Stimulated activated CD8-positive, alpha-beta memory T cell treated with anti-CD3 and anti-CD28 coated beads, Interleukin-2, amount 100 ng/mL, for 1 hour (primary cell): ENCODE measurements at places on chromosomes 2 and 18.

GRCh38 chr2:95388856-95389244 is 13.7 kb upstream of the FAHD2A start:
- DNase-seq: no peak

DNA sequence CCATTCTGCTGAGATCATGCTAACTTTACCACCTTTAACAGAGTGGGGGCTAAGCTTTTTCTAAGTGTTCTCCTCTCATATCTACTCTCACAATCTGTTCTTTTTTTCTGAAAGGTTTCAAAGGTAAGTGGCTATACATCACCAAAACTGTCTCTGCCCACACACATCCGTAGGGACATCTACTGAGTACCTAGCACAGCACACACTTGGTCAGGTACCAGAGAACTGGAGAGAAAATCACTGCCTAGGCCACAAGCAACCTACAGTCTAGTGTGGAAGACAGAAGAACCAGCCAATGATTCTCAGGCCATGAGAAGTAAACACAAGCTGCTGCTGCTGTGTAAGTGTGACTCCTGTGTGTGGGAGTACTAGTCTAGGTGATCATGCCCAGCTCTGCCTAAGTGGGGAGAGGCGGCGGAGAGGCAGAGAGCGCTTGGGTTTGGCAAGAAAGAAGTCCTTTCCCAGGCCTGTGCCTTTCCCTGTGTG is 176.1 kb upstream of the ZFP36L2 start:
- DNase-seq: no peak

DNA sequence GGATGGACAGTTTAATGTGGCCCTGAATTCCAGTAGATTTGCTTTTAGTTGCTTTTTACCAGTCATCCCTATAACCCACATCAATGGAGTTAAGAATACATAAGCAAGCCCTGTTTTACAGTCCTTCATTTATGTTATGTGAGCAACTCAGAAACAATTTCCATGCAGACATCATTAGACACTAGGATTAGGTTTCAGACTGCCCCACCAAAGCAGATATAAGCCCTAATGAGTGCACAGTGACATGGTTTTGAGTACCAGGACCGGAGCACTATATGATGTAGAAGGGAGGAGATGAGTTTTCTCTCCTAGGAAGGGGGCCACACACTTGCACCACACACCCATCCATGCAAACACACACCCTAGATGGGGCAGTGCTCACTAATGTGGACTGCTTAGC is 15.5 kb downstream of the KCNS3 start:
- DNase-seq: no peak

DNA sequence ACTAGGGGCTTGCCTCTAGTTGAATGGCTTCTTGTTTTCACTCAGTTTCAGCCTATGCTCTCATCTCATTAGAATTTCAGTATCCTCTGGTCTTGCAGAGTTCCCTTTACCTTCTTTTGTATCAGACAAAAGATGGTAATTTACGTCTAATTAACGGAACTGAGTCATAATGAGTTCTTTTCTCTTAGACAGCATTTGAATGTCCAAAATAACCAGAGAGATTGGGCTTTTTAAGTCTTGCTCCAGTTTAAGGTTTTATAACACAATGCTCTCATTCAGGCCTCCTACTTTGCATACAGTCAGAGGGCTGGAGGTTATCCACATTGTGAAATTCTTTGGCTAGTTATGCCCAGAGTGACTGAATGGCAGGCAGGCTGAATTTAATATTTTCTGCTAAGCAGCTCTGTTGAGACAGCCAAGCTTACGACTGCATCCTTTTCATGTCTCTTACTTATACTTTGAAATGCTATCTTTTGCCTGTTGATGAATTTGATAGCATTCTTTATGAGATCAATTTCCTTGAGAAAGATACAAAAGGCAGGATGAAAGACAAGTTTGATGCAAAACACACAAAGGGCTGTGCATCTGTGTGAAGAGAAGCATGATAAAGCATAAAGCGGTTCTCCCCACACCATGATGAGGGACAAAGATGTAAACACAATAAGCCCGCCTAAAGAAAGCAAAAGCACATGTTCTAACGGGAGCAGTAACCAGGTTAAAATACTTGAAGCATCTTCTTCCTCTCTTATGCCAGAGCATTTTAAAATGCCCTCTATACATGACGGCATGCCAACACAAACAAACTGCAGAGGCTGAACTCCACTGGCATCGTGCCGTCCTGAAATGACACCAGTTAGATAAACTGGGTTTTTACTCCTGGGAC is 90.0 kb downstream of the CDH2 start:
- no peak for DNase-seq

- no peak for DNase-seq
These were observed 7.0 kb downstream of the SLC35F6 start for GRCh38 chr2:26770986-26771586.

- no peak for DNase-seq
These were observed 129.8 kb downstream of the CTIF start for GRCh38 chr18:48668466-48669179.

DNA sequence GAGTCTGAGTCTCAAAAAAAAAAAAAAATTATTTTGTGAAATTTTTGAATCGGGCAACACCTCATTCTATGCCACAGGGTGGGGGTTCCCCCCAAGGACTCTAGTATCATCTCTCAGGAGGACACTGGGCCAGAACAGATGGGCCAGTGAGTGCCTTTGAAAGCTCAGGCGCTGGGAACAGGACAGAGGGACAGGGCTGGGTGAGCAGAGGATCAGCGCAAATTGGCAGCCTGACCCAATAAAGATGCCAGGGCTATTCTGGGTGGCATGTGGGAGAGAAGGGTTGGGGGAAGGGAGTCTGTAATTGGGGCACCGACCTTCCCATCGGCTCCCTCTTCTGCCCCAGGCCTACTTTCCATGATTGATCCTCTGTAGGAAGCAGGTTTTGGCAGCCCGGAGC is 44.0 kb downstream of the KIF3C start:
- no peak for DNase-seq

GRCh38 chr2:145789636-145790035 is 1269.7 kb upstream of the ZEB2 start:
- DNase-seq: no peak

DNA sequence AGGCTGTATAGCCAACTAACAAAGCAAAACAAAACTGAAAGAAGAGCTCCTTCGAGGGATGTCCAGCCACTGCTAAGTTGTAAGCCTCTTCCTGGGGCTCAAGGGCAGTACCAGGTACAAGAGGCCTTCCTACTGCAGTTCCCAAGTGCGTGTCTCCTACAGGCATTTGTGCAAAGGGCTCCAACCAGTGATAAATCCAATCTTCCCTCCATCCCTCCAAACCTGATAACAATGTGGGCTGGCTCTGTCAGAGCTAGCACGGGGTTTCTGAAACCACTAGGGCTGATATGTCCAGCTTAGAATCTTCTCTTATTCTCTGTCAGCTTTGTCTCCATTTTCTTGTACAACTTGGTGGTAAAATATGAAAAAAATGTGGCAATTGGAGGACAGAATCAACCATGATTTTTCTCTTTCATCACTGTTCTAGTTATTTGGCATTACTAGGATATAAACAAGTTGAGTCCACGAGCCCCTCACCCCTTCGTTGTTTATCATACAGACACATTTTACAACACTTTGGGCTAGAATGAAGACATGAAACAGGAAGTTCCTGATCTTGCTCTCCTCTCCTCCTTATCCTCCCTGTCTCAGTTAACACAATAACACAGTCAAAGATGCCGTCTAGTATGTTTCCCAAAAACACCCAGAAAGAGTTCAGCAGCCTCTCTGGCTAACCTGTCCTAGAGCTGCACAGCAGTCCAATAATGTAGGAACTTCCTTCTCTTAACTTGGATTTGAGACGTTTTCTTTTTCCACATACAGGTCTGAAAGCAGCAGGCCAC is 35.4 kb upstream of the WIPF1 start:
- no peak for DNase-seq

DNA sequence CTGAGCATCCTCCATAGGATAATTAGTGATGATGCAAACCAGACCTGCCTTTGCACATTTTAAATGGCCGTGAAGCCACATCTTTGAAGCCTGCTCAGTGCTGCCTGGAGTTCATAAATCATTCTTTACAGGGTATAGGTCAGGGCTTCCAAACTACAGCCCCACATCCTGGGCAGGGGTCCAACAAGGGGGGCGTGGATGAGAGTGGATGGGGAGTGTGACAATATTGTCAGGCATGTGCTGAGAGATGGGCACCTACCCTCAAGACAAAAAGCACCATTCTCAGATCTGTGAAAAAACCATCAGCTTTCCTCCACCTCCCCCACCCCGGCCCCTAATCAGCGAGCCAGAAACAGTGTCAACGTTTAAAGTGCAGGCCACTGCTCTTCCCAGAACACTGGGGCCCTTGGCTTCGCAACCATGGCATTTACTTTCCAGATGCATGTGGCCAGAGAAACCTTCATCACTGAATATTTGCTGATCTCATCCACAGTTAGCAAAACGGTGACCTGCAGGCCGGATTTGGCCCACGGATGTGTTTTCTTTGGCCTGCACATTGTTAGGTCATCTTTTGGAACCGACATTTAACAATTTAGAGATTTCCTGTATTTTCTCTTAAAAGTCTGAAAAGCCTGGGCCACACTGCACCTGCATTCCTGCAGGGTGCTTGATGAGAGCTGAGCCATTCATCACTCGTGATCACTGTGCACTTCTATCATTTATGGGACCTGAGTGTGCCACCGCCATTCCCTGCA is 130.7 kb downstream of the ANKRD44 start:
- no peak for DNase-seq

DNA sequence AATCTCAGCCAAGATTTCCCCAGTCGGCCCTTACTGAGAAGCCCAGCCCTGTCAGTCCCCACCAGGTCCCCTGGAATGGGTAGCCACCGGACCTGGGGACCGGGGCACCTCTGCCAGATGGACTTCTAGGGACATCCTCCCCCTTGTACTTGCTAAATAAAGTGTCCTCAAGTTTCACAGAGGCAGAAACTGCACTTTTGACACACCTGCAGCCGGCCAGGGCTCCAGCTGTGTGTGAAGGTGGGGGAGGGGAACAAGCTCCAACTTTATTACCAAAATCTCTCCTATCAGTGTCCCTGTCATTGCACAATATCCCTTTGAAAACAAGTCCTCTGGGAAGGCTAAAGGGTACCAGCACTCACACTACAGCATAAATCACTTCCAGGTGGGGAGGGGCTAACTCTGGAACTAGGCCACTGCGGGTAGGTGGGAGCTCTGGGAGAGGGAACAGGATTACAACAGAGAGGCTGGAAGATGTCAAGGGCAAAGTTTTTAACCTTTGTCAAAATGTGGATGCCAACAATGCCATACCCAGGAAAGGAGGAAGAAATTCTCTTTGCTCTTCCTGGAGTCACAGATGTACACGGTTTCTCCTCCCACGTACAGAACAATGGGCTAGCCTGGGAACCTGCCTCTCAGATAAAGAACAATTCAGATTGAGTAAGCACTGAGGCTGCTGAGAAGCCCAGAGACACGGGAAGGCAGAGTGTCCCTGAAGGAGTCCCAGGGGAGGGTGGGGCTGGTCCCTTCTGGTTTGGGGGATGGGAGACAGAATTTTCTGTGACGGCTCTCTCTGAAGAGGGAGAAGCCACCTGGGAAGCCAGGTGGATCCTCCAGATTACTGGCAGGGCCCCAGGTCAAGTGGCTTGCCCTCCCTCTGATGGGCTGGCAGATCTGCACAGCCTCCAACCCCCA is 11.0 kb downstream of the SDC1 start:
- DNase-seq: no peak

DNA sequence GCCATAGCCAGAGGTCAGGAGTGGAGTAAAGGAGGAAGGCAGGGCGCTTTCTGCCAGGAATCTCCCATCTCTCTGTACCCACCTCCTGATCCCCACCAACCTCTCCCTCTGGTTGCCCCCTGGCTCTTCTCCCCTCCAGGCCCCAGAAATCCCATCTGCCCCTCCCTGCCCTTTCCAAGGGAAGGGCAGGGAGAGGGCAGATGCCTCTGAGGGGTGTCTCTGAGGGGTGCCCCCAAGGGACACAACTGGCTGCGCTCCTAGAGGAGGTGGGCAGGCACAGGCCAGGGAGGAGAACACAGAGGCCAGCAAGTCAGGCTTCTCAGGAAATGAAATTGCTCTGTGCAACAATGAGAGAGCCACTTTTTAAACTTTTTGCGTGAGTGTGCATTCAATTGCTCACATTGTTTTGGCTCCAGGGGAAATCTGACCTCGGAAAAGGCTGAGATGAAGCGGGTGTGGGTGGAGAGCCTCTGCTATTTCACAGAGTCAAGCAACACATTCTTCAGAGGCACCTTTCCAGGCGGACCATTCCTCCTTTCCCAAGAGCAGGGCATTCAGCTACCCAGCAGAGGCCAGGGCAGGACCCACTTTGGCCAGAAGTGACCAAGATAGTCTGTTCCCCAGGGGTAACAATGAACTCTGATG is 125.5 kb downstream of the SMAD7 start:
- DNase-seq: no peak

DNA sequence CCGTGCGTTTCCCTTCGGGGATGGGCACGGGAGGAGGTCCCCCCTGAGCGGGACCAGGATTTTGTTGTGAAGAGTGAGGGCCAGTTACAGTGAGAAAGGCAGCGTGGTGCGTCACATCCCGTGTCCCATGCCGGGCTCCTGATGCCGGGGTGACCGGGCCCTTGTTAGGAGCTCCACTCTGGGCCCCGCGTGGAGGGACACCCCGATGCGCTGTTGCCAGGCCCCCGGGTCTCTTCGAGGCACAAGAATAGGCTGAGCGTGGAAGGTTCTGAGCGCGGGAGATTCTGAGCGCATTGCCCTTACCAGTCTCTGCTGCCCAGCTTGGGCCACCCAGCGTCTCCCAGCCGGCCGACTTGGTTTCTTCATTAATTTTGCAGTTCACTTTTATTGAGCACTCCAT is 17.6 kb downstream of the CTDP1 start:
- no peak for DNase-seq
